ENCODE measurements at places on chromosomes 3 and 15.
A peak's percentile ranks its signal among the peaks of the same experiment; 100 is the strongest.

- H3K4me3 ChIP-seq: no peak overlapping the region
- H3K36me3 ChIP-seq: peaks cover 45% of the 10 kb centered on the region
- no peaks in the 10 kb centered on the region for H3K27me3 ChIP-seq
- DNase-seq: peak; percentile 68
Observed at GRCh38 chr3:53242155-53242554, 13.7 kb downstream of the TKT start.

DNA sequence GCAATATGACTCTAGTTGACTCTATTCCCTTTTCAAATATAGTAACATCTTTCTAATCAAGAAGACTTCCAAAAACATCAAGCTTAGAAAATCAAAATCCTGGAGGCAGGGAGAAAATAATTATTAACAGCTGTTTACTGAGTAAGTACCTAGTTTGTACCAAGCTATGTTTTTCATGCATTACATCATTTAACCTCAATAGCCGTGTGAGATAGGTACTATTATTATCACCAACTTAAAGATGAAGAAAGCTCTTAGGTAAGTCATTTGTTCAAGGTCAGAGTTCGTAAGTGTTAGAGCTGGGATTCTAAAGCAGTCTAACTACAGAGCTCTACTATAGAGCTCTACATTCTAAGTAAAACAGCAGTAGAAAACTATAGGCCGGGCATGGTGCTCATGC is 41.6 kb downstream of the GSK3B start:
- H3K27me3 ChIP-seq: no peaks in the 10 kb centered on the region
- H3K27ac ChIP-seq: no peak overlapping the region
- no peak for DNase-seq

DNA sequence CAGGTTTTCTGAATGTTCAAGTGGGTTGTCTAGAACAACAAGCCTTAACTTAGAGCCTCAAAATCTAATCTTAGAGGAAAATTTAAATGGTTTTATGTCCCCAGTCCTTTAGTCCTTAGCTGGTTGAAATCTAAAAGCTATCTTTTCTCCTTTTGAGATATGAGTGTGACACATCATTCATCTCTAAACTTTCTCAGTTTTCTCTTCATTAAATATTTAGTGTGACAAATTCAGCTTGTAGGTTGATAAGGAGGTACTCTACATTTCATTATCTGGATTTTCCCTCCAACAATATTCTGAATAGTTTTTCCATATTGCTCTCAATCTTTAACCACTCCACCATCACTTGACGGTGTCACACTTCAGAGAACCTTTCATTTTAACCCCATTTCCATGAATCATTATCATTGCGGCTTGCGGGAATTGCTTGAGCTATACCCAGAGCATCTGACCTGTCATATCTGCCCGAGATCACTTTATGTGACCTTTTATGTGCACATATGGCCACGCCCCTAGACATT is 16.1 kb upstream of the ATP8B4 start:
- peaks cover 19% of the 10 kb centered on the region for H3K4me1 ChIP-seq
- DNase-seq: no peak
- no peak overlapping the region for H3K27ac ChIP-seq
- no peak overlapping the region for H3K4me3 ChIP-seq
- no peaks in the 10 kb centered on the region for H3K36me3 ChIP-seq
- no peaks in the 10 kb centered on the region for H3K27me3 ChIP-seq

- no peak for DNase-seq
- H3K36me3 ChIP-seq: no peaks in the 10 kb centered on the region
- H3K4me3 ChIP-seq: no peak overlapping the region
- H3K27me3 ChIP-seq: no peaks in the 10 kb centered on the region
- peaks cover 6% of the 10 kb centered on the region for H3K4me1 ChIP-seq
Observed at GRCh38 chr3:43857361-43858293, 166.9 kb downstream of the ABHD5 start.

DNA sequence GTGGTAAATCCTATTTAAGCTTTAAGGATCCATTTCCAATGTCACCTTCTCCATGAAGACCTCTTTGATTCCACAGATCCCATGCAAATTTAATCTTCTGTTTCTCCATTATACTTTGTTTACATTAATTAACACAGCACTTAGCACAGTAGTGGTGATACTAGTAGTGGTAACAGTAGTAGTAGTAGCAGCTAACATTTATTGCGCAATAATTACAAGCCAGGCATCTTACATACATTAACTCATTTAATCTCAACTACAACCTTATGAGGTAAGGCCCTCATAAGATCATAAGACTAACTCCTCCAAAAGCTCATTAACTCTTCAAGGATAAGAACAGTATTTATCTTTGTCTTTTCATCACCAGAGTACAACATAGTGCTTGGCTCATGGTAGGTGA is 54.8 kb upstream of the FSIP1 start:
- DNase-seq: no peak
- H3K27ac ChIP-seq: no peak overlapping the region
- H3K27me3 ChIP-seq: no peaks in the 10 kb centered on the region
- no peak overlapping the region for H3K4me3 ChIP-seq
- H3K4me1 ChIP-seq: no peaks in the 10 kb centered on the region

GRCh38 chr3:79761441-79761840 is 6.4 kb downstream of the ROBO1 start:
- H3K27ac ChIP-seq: no peak overlapping the region
- no peak for DNase-seq
- H3K36me3 ChIP-seq: no peaks in the 10 kb centered on the region

DNA sequence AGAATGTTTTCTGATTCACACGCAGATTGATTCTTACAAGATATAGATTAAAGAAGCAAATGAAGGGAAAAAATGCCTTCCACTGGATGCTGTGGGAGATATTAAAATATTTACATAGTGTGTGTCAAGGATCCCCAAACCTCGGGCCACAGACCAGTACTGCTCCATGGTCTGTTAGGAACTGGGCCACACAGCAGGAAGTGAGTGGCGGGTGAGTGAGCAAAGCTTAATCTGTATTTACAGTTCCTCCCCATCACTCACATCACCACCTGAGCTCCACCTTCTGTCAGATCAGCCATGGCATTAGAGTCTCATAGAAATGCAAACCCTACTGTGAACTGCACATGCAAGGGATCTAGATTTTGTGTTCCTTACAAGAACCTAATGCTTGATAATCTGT is 552.6 kb upstream of the GOLIM4 start:
- H3K4me3 ChIP-seq: no peak overlapping the region
- no peaks in the 10 kb centered on the region for H3K36me3 ChIP-seq
- DNase-seq: no peak
- no peaks in the 10 kb centered on the region for H3K27me3 ChIP-seq
- no peaks in the 10 kb centered on the region for H3K4me1 ChIP-seq

DNA sequence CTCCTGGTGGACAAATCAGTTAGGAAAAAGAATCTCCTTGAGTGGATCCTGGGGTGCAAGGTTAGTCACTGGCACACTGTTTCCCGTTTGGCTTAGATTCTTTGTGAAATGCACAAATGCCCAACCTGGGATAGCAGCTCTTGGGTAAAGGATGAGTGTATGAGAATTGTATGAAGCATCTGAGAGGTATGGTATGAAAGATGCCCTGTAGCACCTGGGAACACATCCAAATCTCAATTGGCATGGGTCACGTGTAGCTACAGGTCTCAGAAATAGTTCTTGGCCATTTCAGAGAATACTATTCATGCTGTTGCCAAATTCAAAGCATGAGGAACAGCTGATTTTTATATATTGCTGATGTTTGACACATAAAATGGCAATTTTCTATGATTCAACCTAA is 84.3 kb downstream of the KCNH8 start:
- H3K4me3 ChIP-seq: no peak overlapping the region
- H3K4me1 ChIP-seq: no peaks in the 10 kb centered on the region
- H3K36me3 ChIP-seq: no peaks in the 10 kb centered on the region
- no peak overlapping the region for H3K27ac ChIP-seq
- peak; percentile 6 for DNase-seq

GRCh38 chr3:127808197-127808596 is 14.1 kb downstream of the MGLL start:
- H3K4me1 ChIP-seq: no peaks in the 10 kb centered on the region
- DNase-seq: no peak
- H3K27me3 ChIP-seq: no peaks in the 10 kb centered on the region
- no peak overlapping the region for H3K4me3 ChIP-seq
- no peak overlapping the region for H3K27ac ChIP-seq
- H3K36me3 ChIP-seq: no peaks in the 10 kb centered on the region

DNA sequence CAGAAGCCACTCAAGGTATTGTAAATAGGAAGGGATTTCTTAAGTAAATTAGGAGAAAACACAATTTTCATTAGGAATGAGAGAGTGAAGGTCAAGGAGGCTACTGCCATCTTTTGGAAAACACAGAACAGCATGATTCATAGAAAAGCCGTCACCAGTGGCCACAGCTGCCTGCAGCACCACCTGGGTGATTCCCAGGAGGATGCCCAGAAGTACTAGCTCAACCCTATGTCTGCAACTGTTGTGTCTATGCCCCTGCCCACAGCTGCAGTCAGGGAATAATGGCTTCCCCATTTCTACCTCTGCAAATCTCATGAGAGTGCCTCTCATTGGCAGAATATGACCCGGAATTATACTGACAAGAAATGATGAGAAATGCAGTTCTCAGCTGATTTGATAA is 300.0 kb downstream of the IGSF11 start:
- no peak overlapping the region for H3K4me3 ChIP-seq
- no peaks in the 10 kb centered on the region for H3K36me3 ChIP-seq
- H3K27ac ChIP-seq: no peak overlapping the region
- H3K27me3 ChIP-seq: no peaks in the 10 kb centered on the region
- H3K4me1 ChIP-seq: no peaks in the 10 kb centered on the region

GRCh38 chr3:47444103-47444502 is 31.6 kb downstream of the SCAP start:
- no peak overlapping the region for H3K4me3 ChIP-seq
- H3K4me1 ChIP-seq: peaks cover 10% of the 10 kb centered on the region
- peak overlapping the region; percentile 78 for H3K27ac ChIP-seq

DNA sequence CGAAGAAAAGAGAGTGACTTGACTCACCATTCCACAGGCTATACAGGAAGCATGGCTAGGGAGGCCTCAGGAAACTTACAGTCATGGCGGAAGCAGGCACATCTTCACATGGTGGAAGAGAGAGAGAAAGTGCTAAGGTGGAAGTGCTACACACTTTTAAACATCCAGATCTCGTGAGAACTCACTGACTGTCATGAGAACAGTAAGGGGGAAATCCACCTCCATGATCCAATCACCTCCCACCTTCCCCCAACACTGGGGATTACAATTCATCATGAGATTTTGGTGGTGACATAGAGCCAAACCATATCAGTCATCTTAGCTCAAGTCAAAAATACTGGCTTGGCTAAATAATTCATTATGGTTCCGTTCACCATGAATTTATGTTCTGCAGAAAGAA is 45.3 kb upstream of the NEDD4 start:
- no peaks in the 10 kb centered on the region for H3K27me3 ChIP-seq
- H3K27ac ChIP-seq: no peak overlapping the region
- no peaks in the 10 kb centered on the region for H3K4me1 ChIP-seq

- H3K27me3 ChIP-seq: no peaks in the 10 kb centered on the region
- H3K4me3 ChIP-seq: no peak overlapping the region
- no peak for DNase-seq
- no peaks in the 10 kb centered on the region for H3K36me3 ChIP-seq
Observed at GRCh38 chr3:86869566-86869965, 121.4 kb downstream of the VGLL3 start.

GRCh38 chr3:184180165-184180564 is 5.5 kb downstream of the AP2M1 start:
- H3K27ac ChIP-seq: no peak overlapping the region
- no peak overlapping the region for H3K4me3 ChIP-seq
- H3K36me3 ChIP-seq: peaks cover 63% of the 10 kb centered on the region
- H3K4me1 ChIP-seq: peaks cover 21% of the 10 kb centered on the region

DNA sequence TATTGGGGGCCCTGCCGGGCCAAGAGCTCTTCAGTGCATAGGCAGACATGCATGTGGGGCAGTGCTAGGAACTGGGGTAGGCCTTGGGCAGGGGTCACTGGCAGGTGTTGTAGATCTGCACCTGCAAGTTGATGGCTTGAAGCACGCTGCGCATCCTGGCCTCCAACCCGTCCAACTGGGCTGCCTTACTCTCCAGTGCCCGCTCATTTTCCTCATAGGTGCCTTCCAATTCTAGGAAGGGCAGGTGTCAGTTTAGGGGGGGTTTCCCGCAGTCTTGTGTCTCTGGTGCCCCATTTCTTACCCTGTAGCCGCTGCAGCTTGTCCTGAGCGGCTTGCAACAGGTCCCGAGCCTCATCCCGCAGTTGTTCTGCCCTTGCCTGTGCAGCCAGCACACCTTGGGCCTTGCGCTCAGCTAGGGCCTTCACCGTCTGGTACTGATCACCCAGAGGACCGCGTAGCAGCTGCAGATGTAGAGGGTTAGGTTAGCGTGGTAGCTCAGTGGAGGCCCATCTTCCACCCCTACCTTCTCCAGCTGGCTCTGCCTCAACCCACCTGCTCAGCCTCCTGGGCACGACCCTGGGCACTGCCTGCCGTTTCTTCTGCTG is 611 bp upstream of the USP19 start:
- DNase-seq: no peak
- H3K27me3 ChIP-seq: no peaks in the 10 kb centered on the region
- H3K4me3 ChIP-seq: no peak overlapping the region
- H3K36me3 ChIP-seq: peaks cover 57% of the 10 kb centered on the region

DNA sequence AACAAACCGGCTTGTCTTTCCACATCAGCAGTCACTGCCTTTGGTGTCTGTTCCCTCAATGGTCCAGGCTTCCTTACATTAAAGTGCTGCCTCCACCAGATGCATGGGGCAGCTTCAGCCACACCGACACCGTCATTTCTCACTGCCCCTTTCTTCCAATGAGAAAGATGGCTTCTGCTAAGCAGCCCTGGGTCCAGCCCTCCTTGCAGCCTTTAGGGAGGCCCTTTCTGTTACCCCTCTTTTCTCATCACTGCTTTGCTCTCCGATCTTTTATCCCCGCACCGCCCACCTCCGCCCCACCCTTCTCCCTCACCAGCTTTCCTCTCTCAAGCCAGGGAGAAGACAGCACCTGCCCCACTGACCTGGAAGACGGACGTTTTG is 28.2 kb upstream of the CXCR6 start:
- no peak for DNase-seq
- no peaks in the 10 kb centered on the region for H3K4me1 ChIP-seq
- no peak overlapping the region for H3K27ac ChIP-seq
- peaks cover 14% of the 10 kb centered on the region for H3K36me3 ChIP-seq

GRCh38 chr3:37688756-37689155 is 172.9 kb upstream of the CTDSPL start:
- H3K36me3 ChIP-seq: peaks cover 6% of the 10 kb centered on the region
- H3K27ac ChIP-seq: peak overlapping the region; percentile 87

GRCh38 chr3:66706890-66707289 is 206.1 kb upstream of the LRIG1 start:
- H3K4me1 ChIP-seq: no peaks in the 10 kb centered on the region
- no peak overlapping the region for H3K27ac ChIP-seq
- no peak for DNase-seq
- no peaks in the 10 kb centered on the region for H3K27me3 ChIP-seq
- no peak overlapping the region for H3K4me3 ChIP-seq

GRCh38 chr3:125357032-125357658 is 18.0 kb downstream of the ZNF148 start:
- H3K4me3 ChIP-seq: peak overlapping the region; percentile 21
- H3K36me3 ChIP-seq: no peaks in the 10 kb centered on the region
- H3K27ac ChIP-seq: peak overlapping the region; percentile 84

GRCh38 chr15:89496155-89497098 is at the start of gene RHCG:
Gene RHCG, minus strand, starts transcription at chr15:89496583. Its CDS starts 39 bp downstream, at chr15:89496544.
- no peaks in the 10 kb centered on the region for H3K4me1 ChIP-seq
- no peak within 1 kb of the TSS for H3K27ac ChIP-seq
- H3K4me3 ChIP-seq: no peak within 1 kb of the TSS
- no peaks in the 10 kb centered on the region for H3K27me3 ChIP-seq
- H3K36me3 ChIP-seq: no peaks in the 10 kb centered on the region
